ENCODE measurements at places on chromosomes 7 and 10.

GRCh38 chr10:90986136-90986760 is 65.4 kb upstream of the ANKRD1 start:
- DNase-seq = no peak

DNA sequence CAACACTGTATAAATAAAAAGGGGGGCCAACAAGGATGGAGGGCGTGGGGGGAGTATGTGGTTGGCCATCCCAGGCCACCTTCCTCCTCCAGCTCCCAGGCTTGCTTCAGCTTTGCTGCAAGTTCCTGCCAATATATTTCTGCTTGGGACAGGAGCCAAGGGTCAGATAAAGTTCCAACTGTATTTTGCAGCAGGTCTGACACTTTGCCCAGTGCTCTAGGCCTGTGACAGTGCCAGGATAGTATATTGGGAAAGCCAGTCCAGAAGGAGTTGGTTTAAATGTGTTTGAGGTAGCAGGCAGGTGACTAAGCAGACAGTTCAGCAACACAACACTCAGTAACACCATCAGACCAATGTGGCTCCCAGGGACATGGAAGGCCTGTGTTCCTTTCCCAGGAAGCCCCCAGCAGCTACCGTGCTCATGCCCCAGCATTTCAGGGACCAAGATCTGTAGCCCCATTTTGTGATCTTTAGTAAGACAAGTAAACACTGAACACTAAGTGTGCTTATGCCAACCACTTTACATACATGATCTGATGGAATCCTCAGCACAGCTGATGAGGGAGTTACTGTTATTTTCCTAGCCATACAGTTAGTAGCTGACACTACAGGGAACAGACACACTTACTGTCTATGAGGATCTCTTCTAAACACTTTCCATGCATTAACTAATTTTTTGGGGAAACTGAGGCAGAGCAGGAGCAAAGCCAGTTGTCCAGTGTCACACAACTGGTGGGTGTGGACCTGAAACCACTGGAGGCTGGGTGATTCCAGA is 38.9 kb downstream of the DNAJB12 start:
- no peak for DNase-seq

DNA sequence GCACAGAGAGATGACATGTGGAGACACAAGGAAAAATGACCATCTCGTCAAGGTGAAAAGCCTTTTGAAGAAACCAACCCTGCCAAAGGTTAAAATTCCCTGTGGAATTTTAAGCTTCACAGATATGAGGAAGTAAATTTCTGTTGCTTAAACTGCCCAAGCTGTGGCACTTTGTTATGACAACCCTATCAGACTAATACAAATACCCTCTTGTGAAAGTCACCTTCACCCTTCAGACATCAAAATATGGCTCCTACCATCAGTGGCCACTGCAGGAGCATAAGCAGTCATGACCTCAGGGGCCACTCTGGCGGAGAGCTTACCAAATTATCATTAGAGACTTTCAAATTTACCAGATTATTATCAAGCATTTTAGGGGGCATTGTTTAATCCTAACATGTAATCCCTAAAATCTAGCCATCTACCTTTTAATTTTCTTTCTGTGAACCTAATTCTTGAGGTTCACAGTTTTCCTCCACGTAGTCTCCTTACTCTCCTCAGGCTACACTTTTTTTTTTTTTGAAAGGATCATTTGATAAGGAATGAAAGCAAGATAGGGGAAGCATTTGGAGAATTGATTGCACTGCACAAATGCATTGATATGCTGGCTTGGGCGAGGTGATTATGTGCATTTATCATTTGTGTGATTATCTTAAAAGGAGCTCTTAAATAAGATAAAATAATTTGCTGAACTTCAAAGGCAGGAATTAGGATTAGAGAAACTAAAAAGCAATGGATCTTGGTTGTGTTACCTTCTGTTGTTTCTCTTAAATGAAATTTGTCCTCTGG is 90.3 kb downstream of the TMEM168 start:
- no peak for DNase-seq

DNA sequence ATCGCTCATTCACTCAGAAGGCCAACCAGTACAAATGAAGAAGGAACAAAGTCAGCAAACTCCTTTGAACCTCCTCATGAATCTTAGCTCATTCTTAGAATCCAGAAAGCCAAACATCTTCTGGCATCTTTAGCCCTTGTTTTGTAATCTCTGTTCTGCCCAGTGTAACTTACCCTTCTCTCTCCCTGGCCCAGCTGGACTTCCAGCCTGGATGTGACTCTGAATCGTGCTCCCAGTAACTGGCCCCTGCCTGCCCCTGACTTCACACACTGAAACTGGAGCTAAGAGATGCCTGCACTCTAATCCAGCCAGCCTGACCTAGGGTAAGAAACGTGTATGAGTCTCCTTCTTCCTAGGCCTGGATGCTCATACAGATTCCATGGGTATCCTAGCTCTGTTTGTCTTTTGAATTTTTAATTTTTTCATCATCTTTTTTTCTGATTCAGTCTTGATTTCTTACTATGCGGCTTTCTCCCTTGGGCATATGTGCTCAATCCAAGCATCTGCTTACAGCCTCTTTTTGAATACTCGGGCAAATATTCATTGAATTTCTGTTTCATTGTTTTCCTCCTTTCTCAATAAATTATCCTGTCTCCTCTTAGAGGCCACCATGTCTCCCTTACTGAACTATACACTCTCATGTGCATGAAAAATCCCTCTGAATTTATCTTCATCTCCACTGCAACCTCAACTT is 845.6 kb upstream of the AUTS2 start:
- DNase-seq = no peak

- no peak for DNase-seq
Observed at GRCh38 chr7:146731185-146731584, 614.6 kb downstream of the CNTNAP2 start.

GRCh38 chr10:93600446-93601145 is 439 bp downstream of the RBP4 start:
- DNase-seq = no peak

- no peak for DNase-seq
Observed at GRCh38 chr7:122556873-122557542, 141.9 kb downstream of the RNF133 start.

DNA sequence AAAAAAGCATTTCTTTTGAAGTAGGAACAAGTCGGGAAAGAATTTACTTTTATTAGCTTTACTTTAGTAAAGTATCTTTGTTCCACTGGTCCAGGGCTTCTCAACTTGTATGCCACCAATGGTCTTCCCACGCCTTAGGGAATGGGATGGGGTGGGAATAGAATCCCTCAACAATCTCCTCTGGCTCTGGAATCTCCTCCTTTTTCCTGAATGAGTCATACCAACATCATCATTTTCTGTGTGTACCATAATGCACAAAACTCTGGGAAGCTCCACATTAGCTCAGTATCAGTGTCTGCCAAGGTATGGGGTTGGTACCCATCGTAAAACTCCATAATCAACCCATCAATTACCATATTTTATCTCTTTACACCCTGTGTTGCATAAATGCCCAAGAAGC is 159.4 kb upstream of the BMPER start:
- DNase-seq = no peak

GRCh38 chr7:70053989-70054388 is 455.7 kb downstream of the AUTS2 start:
- DNase-seq = no peak

DNA sequence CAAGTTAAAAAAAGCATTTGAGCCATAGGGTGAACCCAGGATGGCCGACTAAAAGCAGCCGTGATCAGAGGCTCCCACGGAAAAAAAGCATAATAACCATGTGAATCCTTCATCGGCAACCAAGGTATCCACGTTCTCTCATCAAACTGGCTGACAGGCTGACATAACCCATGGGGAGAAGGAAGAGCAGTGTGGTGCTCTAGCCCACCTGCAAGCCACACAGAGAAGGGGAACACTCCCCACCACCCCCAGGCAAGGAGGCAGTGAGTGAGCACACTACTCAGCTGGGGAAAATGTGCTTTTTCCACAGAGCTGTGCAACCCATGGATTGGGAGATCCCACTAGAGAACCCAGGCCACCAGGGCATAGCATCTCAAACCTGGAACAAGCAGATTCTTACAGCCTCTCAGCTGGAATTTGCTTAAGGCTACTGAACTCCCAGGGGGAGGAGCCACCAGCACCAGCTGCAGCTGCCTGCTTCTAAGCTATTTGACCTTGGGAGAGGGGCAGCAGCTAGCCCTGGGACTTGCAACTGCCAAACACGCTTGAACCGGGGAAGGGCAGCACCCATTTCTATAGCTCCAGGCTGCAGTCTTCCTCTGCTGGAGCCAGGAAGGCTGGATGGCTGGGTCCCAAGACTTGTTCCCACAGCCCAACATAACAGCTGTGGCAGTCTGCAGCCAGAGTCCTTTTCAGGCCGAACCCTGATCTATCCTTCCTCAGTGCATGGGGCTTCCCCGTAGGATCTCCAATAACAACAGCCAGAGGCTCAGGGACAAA is 178.2 kb upstream of the NRG3 start:
- DNase-seq = no peak

- no peak for DNase-seq
Observed at GRCh38 chr7:46652317-46652716, 731.2 kb upstream of the IGFBP3 start.

DNA sequence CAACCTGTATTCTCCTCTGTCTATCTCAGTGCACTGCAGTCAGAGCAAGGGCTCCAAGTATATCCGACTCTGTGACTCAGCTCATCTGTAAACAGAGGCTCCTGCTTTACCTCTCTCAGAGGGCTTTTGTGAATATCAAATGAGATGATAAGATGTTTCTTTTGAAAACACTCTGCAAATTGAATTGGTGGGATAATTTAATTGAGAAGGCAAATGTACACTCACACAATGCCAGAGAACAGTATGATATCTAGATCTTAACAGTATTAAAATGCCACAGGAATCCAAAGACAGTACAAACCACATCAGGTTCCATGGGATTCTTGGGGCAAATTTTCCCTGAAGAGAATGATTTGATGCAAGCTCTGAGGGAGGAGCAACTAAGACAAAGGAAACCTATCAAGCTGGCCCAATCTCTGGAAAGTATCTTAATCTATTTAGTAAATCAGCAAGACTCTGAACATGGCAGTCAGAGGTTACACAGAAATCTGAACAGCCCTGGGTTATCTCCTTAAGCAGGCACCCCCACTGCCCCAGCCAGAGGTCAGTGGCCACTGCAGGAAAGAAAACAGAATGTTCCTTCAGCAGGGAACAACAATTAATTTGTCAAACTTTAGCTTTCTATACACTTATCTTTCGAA is 45.9 kb downstream of the DOCK4 start:
- peak; percentile 11 for DNase-seq

- DNase-seq = no peak
Observed at GRCh38 chr10:124697837-124698544, 46.2 kb downstream of the FAM53B start.

DNA sequence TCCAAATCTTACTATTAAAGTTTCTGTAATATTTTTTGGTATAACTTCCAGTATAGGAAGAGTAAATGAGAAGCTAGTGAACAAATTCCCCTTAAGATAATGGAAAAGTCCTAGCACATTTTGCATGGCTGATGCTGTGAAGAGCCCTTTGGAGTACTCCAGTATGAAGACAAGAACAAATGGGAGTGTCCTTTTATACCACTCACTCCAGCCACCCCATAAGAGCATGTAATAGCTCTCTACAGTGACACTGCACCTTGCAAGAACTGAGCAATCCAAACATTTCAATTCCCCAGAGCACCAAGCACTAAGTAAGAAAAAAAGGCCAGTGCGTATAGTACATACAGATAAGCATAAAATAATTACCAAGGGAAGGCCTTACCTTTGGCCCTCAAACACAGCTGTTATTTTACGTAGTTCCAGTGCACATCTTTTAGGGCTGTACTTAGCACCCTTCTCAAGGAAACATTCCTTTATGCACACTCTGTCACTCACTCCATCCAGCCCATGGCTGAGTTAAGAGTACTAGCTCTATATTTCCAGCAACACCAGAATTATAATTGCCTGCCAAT is 135.4 kb downstream of the ST7 start:
- no peak for DNase-seq

GRCh38 chr7:141928845-141929195 is 12.6 kb downstream of the OR9A4 start:
- no peak for DNase-seq

DNA sequence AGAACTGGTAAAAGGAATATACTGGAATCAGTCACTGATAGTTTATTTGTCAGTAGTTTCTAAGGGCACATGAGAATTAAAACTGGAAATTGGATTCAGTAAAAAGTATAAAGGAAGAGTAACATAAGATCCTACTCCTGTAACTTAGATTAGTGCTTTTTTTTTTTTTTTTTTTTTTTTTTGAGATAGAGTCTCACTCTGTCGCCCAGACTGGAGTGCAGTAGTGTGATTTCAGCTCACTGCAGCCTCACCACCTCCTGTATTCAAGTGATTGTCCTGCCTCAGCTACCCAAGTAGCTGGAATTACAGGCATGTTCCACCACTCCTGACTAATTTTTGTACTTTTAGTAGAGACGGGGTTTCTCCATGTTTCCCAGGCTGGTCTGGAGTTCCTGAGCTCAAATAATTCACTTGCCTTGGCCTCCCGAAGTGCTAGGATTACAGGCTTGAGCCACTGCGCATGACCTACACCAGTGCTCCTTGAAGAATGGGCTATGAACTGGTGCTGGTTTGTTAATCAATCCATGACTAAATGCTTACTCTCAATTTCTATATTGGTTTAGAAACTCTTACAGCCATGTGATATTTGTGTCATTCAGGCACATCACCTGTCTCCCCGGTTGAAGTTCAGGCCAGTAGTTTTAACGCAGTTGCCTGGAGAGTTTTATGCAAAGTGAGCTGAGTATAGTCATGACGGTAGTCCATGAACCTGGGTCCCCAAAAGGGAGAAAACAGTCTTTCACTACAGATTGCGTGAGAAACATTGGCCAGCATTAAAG is 65.0 kb downstream of the ZEB1 start:
- DNase-seq = no peak

DNA sequence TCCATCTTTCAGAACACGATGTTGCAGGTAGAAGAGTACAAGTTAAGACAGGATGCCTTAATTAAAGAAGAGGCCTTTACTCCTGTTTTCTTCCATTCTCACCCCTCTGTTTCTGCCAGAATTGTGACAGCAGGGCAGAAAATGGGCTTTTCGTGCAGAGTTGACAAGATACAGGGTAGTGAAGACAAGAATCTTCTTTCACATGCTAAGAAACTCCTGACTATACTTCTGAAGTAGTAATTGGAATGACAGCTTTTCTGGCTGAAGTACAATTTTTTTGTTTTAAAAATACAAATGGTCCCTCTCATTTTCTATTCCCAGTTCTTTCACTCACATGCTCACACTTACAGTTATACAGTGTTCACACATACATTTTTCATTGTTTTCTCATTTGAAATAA is 22.1 kb downstream of the HDAC9 start:
- DNase-seq = no peak

GRCh38 chr10:44973323-44974081 is 5.1 kb downstream of the DEPP1 start:
- no peak for DNase-seq

GRCh38 chr7:151245360-151246101 is 3.0 kb downstream of the SMARCD3 start:
- DNase-seq = no peak

DNA sequence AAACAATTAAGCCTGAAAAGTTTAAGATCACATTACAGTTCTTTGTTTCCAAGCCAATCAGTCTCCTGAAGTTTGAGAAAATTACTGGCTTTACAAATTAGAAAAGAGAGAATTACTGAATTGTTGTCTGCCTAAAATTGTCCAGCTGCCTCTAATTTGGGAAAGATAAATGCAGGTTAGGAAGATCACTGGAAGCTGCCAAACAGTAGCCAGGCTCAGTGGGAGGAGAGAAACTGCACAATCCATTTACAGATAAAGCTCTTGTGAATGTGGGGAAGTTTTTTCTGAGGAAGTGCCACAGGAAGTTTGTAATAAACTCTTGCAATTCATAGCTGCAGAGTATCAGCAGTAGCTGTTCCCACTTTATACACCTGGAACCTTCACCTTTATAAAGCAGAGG is 100.7 kb downstream of the IQUB start:
- peak; percentile 69 for DNase-seq

Measured in NCI-H748 treated with DMSO at 0.1 percent for 48 hours (cell line).